ENCODE measurements at places on chromosomes 1 and 21.

GRCh38 chr1:46183926-46184557, 7.8 kb upstream of the P3R3URF start:
- peak; percentile 57 for DNase-seq

DNA sequence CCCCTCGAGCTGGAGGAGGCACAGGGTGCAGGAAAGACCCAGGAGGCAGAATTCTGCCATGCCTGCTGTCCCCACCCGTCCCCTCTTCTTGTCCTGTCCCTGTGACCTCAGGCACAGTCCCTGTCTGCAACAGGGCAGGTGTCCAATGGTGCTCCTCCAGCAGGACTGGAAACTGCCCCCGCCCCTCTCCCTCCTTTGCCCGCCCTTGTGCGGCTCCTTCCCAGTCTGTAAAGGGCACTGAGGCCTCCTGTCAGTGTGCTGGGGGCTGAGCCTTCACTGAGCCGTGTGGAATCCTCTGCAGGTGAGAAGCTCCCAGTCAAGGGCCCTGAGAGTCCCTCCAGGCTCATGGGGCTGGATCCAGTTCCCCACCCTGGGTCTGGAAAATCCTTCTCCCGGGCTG, 28.9 kb downstream of the PRDM16 start:
- no peak for DNase-seq

DNA sequence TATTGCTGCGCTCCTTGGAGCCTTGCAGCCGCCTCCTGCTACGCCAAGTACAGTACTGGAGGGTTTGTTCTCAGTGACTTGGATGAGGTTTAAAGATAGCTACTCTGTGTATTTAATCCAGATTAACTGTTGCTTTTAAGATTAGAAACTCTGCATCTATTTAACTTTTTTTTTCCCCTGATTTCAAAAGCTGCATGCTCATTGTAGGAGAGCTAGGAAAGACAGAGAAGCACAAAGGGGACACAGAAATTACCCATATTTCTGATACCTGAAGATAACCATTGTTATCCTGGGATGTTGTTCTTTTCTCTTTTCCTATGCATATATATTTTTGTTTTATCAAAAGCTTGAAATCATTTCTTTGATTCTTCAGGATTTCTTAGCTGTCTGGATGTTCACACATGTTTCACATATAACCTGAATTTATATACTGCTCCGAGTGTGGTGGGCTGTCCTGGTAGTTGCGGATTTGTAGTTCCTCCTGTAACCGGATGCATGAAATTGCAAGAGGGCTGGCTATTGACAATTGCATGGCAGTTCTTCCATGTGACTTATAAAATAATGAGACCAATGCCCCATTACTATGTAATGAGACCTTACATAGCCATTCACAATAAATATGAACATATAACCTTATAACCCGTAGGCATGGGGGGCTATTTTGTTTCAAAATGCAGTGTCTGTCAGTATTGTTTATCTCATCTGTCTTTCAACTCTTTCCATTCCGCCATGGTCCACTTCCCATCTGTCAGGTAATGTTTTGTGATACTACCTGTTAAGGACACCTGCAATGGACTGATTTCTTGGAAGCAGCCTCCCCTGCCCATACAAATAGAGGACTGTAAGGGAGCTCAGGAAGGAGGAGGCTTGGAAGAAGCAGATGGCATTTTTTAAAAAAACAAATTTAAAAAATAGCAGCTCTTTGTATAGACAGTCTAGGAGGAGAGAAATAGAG, 1.4 kb downstream of the RAVER2 start:
- DNase-seq = peak; percentile 21

DNA sequence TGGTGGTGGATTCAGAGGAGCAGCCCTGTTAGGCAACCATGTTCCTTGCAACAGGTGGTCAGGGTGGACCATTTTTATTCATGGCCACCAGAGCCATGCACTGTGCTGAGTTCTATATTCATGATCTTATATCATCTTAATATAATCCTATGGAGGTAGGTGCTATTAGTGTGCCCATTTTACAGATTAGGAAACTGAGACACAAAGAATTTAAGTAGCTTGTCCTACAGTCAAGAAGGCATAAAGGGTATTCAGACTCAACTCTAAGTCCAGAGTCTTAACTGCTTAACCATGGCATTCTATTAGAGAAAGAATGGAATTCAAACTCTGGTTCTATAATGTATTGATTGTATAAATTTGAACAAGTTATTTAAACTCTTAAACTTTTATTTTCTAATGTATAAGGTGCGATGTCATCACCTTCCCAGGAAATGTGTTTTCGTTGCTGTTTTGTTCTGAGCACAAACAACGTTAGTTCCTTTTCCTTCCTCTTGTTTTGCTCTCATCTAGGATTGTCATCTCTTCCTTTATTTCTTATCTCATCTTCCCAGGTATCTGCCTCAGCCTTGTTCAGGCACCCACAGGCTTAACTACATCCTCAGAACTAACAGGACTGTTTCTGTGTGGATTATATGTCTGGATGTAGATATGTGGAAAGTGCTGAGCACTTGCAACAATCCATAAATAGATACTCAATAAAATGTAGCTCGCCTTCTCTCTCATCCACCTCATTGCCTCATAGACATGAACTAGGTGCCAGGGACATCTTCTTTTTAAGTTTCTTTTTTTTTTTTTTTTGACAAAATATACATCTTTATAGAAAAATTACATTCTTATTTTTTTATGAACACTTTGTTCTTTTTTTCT, 207.1 kb downstream of the NFIA start:
- no peak for DNase-seq

All from inflammatory macrophage treated with lipopolysaccharide for 4 hours (primary cell).